ENCODE measurements at places on chromosomes 6 and 20.
A peak's percentile ranks its signal among the peaks of the same experiment; 100 is the strongest.

DNA sequence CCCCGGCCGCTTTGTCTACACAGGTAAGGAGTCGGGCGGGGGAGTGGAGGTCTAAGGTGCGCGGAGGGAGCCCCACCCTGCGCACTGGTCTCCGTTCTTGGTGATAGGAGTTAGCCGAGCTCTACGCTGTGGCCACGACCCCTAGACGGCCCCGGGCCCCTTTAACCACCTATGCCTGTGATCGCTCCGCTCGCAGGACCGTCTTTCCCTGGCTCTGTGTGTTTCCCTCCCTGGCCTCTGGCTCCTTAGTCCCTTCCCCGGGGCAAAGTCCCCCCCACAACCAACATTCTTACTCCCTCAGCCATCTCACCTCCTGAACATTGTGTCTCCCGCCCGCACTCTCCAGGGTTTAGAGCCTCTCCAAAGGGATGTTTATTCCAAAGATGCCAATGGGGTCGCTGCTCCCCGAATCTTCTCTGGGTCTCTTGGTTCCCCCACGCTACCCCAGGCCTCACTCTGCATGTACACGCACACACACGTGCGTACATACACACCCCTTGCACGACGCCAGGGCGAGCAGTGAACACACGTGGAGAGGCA lies 50.4 kb downstream of the CPXM1 start:
- no peak for DNase-seq

DNA sequence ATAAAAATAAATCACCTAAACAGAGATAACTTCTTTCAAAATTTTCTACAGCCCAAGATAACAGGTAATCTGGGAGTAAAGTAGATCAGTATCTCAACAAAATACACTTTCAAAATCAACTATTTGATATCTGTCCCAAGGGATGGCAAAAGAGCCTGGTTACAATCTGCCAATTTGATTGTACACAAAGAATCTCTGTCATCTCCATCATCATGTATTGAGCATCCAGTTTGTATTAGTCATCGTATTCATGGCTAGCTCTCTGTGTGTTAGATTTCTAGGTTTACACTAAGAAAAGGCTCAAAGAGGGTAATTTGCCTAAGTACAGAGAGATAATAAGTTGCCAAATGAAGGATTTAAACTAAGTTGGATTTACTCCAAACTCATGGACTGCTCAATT lies 329.0 kb upstream of the NRSN1 start:
- no peak for DNase-seq

DNA sequence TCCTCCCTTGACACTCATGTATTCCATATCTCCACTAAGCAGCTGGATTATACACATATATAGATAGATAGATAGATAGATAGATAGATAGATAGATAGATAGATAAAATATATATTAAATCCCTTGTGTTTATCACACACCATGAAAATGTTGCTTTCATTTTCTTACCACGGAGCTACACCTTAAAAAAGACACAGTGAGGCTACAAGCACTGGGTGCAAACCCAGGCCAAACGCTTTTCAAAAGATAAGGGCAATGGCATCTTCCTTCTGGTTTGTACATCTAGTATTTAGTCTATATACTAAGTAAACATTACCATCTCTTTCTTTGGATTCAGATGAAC lies 377.1 kb downstream of the ESR1 start:
- DNase-seq, result no peak

- no peak for DNase-seq
Measured at GRCh38 chr20:48805286-48805685, 22.5 kb downstream of the PREX1 start.

DNA sequence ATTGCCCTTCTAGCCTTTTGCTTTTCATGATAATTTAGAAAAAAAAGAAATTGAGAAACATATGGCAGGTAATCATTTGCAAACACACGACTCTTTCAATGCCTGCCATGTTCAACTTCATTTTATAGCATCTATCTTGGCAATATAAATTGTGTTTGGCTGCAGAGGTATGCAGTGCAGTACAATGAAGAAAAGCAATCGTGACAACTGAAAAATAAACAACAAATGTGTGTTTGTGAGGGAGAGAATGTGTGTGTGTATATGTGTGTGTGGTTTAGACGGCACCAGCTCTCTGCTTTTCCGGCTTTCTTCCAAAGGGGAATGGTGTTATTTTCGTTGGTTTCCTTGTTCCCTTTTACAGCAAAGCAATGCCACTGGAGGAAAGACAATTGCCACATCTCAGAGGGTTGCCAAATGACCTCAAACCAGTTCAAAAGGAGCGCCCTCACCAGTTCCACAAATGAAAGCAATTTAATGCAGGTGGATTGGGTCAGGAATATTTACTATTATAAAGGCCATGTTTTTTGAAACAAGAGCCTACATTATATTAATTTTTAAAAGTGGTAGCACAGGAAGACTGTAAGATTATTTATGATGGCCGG lies 587.2 kb downstream of the PRKN start:
- no peak for DNase-seq

GRCh38 chr6:166285233-166285632 lies 23.0 kb downstream of the PRR18 start:
- DNase-seq, result no peak

GRCh38 chr6:111980971-111981840 lies 72.7 kb upstream of the CCN6 start:
- no peak for DNase-seq

- DNase-seq, result no peak
Measured at GRCh38 chr6:126267626-126268025, 72.3 kb upstream of the CENPW start.

GRCh38 chr20:44310664-44311639 lies at the start of gene FITM2:
TSS of gene FITM2 (minus strand) at chr20:44311202. CDS start at chr20:44311148, 54 bp downstream.
- peak; percentile 97 for DNase-seq

- no peak for DNase-seq
Measured at GRCh38 chr6:146787876-146788508, 189.2 kb downstream of the ADGB start.

DNA sequence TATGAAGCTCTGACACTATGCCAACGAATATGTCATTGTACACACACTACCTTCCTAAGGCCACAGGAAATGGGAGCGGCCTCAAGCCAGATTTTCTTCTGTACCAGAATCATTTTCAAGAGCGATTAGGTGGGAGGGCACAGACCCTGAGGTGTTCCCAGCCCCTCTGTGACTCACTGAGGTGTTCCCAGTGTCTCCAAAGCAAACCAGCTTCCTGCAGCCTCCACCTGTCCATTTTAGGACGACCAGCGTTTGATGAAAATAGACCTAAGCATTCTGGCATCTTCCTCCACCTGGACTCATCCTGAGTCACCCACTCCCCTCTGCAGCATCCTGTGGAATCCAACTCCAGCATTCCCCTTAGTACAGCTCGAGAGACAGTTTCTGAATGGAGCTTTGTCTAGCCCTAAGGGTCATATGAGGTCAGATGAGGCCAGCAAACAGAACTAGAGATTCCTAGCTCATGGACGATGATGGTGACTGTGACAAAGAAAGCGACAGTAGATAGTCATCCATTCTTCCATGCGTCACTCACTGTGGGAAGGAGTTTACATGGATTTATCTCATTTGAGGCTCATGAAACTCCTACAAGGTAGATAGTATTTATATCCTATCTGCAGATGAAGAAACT lies 203.4 kb downstream of the PTPRT start:
- DNase-seq, result no peak

DNA sequence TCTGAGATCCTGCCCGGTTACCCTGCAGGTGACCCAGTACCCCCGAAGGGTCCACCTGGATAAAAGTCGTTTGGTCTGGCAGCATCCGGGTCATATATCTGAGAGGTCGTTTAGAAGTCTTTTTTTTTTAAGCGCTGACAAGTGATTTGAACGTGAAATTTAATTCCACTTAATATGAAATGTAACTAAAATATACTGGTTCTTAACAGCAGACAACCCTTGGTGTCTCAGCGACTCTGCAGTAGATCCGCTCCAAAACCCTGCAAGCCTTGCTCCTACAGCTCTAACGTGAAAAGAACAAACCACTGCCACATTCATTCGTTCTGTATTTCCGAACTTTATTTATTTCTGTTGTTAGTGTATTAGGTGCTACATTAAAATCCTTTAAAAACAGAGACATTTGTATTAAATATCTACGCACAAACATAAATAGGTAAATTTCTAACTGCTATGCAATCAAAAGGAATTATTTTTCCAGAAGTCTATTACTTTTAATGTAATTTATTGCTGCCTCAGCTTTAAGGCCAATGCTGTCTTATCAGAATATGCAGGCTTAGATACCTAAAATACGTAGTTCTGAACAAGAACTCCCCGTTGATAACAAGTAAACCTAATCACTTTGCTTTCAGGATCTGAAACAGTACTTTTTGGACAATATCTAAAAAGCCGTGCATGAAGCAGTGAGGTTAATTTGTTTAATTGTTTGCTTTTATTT lies 33.5 kb upstream of the TCF21 start:
- no peak for DNase-seq

DNA sequence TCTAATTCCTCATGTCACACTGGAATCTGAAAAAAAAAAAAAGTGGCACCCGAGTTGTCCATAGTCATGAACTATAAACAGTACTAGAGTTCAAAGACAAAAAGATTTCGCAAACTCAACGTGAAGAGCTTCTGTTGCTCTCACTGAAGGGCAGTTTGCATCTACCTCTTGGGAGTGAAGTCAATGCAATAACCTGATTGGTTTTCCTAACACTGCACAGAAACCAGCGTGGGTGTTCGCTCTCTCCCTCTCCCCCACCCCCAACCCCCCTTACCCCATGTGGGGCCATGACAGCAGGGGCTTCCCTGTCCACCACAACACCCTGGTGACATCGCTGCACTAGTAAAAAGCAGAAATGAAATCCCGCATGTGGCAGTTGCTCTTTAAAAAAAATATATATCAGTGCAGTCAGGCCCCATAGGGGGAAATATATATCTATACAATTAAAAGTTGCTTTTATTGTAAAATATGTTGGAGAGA lies 66.9 kb downstream of the GMPR start:
- DNase-seq, result no peak

- no peak for DNase-seq
Measured at GRCh38 chr20:41089555-41089954, 47.8 kb upstream of the PLCG1 start.

GRCh38 chr6:138575257-138575656 lies 76.0 kb upstream of the NHSL1 start:
- no peak for DNase-seq

DNA sequence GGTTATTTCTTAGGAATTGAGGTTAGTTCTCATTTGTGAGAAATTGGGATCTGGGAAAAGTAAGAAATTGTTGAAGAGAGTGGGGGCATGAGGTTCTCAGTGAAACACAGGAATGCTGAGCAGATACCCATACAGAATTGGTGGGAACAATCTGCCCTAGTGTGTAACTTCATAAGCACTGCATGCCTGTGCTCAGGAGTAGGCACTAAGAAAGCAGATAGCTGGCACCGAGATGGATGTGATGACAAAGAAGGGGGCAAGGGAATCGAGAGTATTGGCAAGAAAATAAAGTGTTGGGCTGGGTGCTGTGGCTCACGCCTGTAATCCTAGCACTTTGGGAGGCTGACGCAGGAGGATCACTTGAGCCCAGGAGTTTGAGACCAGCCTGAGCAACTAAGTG lies 4.0 kb downstream of the SLC17A5 start:
- DNase-seq, result no peak

- no peak for DNase-seq
Measured at GRCh38 chr6:15673666-15674065, 10.8 kb upstream of the DTNBP1 start.

DNA sequence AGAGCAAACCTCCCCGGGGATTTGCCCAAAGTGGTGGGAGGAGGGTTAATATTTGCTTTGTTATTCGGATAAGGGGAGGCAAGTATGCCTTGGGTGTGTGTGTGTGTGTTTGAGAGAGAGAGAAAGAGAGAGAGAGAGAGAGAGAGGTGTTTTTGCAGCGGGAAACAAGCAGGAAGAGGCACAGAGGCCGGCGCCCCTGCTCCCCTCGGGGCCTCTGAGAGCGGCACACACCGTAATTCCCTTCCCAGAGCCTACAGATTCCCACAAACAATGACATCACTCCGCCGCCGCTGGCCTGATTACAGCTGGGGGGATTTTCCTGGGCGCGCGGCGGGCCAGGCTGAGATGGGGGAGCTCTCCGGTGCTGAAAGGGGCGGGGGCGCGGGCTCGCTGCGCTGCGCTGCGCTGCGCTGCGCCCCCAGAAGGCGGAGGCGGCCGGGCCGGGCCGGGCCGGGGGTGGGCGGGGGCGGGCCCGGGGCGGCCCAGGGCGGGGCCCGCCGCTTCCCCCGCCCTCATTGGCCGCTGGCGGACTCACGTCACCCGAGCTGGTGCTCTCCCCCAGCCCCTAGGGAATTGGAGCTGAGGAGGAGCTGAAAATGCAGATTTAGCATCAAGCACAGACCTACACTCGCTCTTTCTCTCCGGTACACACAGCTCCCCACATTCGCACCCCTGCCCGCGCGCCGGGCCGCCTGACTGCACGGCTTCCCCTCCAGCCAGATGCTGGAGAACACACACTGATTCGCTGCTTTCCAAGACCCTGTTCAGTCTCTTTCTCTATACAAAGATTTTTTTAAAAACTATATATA lies at the start of gene PCSK2:
PCSK2 (plus strand) TSS at position 631 of the 809 bp plus-strand sequence. CDS start 266 bp downstream, outside the sequence.
- DNase-seq, result no peak

GRCh38 chr6:149898966-149899365 lies 1.1 kb upstream of the RAET1E start:
- no peak for DNase-seq

DNA sequence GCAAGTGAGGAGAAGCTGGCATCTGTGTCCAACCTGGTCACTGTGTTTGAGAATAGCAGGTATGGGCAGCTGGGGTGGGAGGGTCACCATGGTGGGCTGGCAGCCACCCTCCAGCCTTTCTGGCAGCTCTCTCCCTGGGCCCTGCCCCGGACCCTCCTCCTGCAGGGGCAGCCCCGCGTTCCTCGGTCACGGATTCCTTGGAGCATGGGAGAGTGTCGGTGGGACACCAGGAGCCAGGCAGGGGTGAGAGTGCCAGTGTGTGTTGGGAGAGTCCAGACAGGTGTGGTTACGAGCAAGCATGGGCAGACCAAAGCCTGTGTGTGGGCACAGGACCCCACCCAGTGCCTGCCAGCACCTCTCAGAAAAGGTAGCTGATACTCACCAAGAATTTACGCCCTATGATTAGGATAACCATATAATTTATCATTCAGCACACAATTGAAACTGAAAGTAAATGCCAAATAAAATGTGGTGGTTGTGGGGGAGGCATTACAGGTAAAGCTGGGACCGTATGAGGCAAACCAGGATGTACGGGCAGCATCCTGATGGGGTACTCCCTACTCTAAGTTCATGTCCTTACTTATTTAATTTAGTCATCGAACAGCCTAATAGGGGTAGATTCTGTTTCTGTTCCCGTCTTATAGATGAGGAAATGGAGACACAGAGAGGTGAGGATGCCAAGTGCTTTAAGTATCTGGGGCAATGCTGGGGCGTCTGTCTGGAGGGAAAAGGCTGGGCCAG lies 542 bp downstream of the FGD2 start:
- DNase-seq, result no peak

Data from central memory CD4-positive, alpha-beta T cell (primary cell).